ENCODE measurements at places on chromosomes 1 and 21. TPM values are rescaled to one million over a fixed set of nuclear protein-coding genes. Genes with fewer than 3 reads are reported as not detected.

DNA sequence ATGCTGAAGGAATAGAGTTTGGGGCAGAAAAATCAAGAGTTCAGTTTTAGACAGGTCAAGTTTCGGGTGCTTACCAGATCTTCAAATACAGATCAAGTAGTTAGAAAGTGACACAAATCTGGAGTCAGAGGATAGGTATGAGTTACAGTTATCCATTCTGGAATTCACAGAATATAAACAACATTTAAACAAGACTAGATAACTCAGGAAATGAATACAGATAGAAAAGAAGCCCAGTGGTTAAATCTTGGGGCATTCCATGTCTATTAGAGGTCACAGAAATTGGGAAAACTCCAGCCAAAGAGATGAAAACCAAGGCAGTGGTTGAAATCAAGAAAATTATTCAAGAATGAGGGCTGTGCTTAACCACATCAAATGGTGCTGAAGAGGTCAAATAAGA lies 187.0 kb upstream of the HP1BP3 start:
- H3K4me1 ChIP-seq, result no peaks in the 10 kb centered on the region
- H3K27me3 ChIP-seq, result no peaks in the 10 kb centered on the region
- DNase-seq, result no peak
- peaks cover 20% of the 10 kb centered on the region for H3K36me3 ChIP-seq
- H3K4me3 ChIP-seq, result no peak overlapping the region

DNA sequence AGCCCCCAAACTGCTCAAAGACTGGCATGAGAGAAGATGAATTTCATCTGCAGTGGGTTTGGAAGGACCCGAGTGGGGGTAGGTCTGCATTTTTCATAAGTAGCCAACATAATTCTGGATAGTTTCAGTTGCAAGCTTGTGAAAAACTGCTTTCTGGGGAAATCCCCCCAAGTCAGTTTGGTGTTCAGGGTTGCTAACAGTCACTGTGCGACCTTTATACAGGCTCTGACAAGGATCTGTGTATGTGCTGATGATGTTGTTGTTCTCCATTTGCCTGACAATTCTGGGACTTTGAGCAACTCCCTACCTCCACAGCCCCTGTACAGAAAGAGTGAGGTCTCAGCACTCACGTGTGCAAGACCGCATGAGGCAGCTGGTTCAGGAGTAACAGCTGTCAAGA lies 87.9 kb downstream of the SUSD4 start:
- peaks cover 12% of the 10 kb centered on the region for H3K27me3 ChIP-seq
- H3K36me3 ChIP-seq, result no peaks in the 10 kb centered on the region
- H3K4me1 ChIP-seq, result no peaks in the 10 kb centered on the region
- H3K4me3 ChIP-seq, result no peak overlapping the region
- H3K27ac ChIP-seq, result no peak overlapping the region

GRCh38 chr1:162822391-162823200 lies 32.1 kb downstream of the HSD17B7 start:
- peak overlapping the region; percentile 83 for H3K4me3 ChIP-seq
- peaks cover 44% of the 10 kb centered on the region for H3K27me3 ChIP-seq
- H3K36me3 ChIP-seq, result no peaks in the 10 kb centered on the region
- H3K27ac ChIP-seq, result peak overlapping the region; percentile 39
- no peak for DNase-seq

DNA sequence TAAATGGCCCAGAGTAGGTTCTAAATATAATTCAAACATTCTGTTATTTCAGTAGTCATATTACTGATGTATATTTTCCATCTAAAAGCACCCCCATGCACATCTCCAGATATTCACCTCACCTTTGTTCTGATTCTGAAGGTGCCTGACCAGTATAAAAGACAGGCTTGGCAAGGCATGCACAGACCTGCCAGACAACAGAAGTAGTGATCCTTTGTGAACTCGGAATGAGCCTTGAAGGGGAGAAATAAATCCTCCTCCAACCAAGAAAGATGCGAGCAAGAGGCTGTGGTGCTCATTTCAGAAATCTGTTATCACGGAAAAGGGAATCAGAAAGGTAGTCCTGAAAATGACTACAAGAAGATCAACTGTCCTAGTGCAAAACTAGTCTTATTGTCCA lies 287.3 kb downstream of the VAV3 start:
- H3K27ac ChIP-seq, result peak overlapping the region; percentile 52
- H3K4me1 ChIP-seq, result peaks cover 13% of the 10 kb centered on the region
- no peak for DNase-seq
- peak overlapping the region; percentile 69 for H3K4me3 ChIP-seq
- no peaks in the 10 kb centered on the region for H3K27me3 ChIP-seq

GRCh38 chr21:30434033-30434631 lies 4.1 kb downstream of the KRTAP13-4 start:
- DNase-seq, result no peak
- H3K4me1 ChIP-seq, result peaks cover 6% of the 10 kb centered on the region
- peaks cover 3% of the 10 kb centered on the region for H3K27me3 ChIP-seq
- no peak overlapping the region for H3K4me3 ChIP-seq
- no peaks in the 10 kb centered on the region for H3K36me3 ChIP-seq
- no peak overlapping the region for H3K27ac ChIP-seq

GRCh38 chr1:91583326-91583755 lies 82.7 kb downstream of the CDC7 start:
- H3K4me3 ChIP-seq, result no peak overlapping the region
- no peak for DNase-seq
- H3K27ac ChIP-seq, result no peak overlapping the region
- peaks cover 8% of the 10 kb centered on the region for H3K27me3 ChIP-seq
- H3K36me3 ChIP-seq, result no peaks in the 10 kb centered on the region
- peaks cover 52% of the 10 kb centered on the region for H3K4me1 ChIP-seq

CCDC24 gene
- 14.9 TPM for total RNA-seq

ALX3 gene
- 1.4 TPM for total RNA-seq

RYR2 gene
- total RNA-seq, result 1.0 TPM

DNA sequence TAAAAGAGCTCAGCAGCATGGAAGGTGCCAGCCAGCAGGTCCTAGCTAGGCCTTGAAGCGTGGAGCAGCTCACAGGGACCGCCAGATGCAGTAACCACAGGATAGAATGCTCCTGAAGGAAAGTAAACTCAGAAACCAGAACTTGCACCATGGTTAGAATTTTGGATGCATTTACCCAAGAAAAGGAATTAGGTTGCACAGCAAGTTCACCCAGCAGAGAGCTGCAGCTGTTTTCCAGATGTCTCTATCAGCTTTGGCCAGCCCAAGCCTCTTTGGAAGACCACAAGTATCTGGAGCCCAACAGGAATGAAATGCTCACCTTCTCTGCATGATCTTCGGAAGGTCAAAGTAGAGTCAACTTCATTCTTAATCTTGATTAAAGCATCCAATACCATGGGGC lies 21.0 kb upstream of the ATP13A2 start:
- H3K4me1 ChIP-seq, result no peaks in the 10 kb centered on the region
- H3K36me3 ChIP-seq, result peaks cover 10% of the 10 kb centered on the region
- H3K27ac ChIP-seq, result no peak overlapping the region

DNA sequence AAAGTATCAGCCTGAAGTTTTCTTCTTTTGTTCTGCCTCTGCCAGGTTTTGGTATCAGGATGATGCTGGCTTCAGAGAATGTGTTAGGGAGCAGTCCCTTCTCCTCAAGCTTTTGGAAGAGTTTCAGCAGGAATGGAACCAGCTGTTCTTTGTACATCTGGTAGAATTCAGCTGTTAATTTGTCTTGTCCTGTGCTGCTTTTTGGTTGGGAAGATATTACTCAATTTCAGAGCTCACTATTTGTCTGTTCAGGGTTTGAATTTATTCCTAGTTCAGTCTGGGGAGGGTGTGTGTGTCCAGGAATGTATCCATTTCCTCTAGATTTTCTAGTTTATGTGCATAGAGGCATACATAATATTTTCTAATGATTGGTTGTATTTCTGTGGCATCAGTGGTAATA lies 12.8 kb downstream of the ZNF678 start:
- DNase-seq, result no peak
- H3K4me1 ChIP-seq, result no peaks in the 10 kb centered on the region
- H3K4me3 ChIP-seq, result no peak overlapping the region
- peaks cover 61% of the 10 kb centered on the region for H3K36me3 ChIP-seq

RAB3B gene
- total RNA-seq, result 16.9 TPM

DNA sequence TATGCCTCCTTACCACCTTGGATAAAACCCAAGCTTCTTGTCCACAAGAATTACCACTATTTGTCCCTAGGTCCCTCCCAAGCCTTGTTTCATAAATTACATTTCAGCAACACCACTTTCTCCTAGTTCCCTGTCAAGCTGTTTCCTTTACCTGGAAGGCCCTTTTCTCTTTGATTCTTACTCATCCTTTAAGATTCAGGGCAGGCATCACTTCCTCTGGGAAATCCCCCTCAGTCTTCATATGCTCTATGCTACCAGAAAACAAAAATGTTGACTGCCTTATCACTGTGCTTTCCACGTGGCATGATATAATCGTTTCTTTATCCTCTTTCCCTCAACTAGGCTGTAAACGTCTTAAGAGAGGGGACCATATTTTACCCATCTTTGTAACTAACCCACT lies 102.7 kb downstream of the LYST start:
- no peaks in the 10 kb centered on the region for H3K36me3 ChIP-seq
- no peak overlapping the region for H3K27ac ChIP-seq
- DNase-seq, result no peak

USH2A gene
- total RNA-seq, result 0.22 TPM

IL22RA1 gene
- 2.8 TPM for total RNA-seq

NHLH1 gene
- 0.48 TPM for total RNA-seq

PLA2G2F gene
- total RNA-seq, result not detected

CHODL gene
- total RNA-seq, result 4.8 TPM

- no peaks in the 10 kb centered on the region for H3K27me3 ChIP-seq
- no peak for DNase-seq
- H3K36me3 ChIP-seq, result peaks cover 24% of the 10 kb centered on the region
Measured at GRCh38 chr1:208173749-208174148, 70.4 kb downstream of the PLXNA2 start.

S100A16 gene
- 173 TPM for total RNA-seq

C1orf53 gene
- 3.7 TPM for total RNA-seq

AADACL3 gene
- total RNA-seq, result not detected

- peaks cover 18% of the 10 kb centered on the region for H3K4me1 ChIP-seq
- H3K27me3 ChIP-seq, result no peaks in the 10 kb centered on the region
- H3K27ac ChIP-seq, result peak overlapping the region; percentile 75
- H3K4me3 ChIP-seq, result peak overlapping the region; percentile 11
Measured at GRCh38 chr1:117128323-117129079, 7.0 kb upstream of the TRIM45 start.

CYP2J2 gene
- total RNA-seq, result 1.5 TPM

- H3K27ac ChIP-seq, result no peak overlapping the region
- no peaks in the 10 kb centered on the region for H3K36me3 ChIP-seq
- H3K27me3 ChIP-seq, result no peaks in the 10 kb centered on the region
- no peaks in the 10 kb centered on the region for H3K4me1 ChIP-seq
- no peak for DNase-seq
Measured at GRCh38 chr1:107004421-107004820, 52.1 kb upstream of the PRMT6 start.

DNA sequence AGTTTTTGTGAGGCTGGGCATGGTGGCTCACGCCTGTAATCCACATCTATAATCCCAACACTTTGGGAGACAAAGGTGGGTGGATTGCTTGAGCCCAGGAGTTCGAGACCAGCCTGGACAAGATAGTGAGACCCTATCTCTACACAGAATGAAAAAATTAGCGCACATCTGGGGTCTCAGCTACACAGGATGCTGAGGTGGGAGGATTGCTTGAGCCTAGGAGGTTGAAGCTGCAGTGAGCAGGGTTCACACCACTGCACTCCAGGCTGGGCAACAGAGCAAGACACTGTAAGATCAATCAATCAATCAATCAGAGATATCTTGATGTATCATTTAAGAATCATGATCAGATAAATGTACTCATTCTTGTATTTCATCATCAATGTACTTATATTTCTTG lies 7.1 kb downstream of the ZYG11B start:
- H3K4me3 ChIP-seq, result no peak overlapping the region
- H3K27ac ChIP-seq, result no peak overlapping the region
- no peak for DNase-seq
- no peaks in the 10 kb centered on the region for H3K27me3 ChIP-seq
- peaks cover 17% of the 10 kb centered on the region for H3K4me1 ChIP-seq

- H3K4me1 ChIP-seq, result peaks cover 20% of the 10 kb centered on the region
- H3K4me3 ChIP-seq, result no peak overlapping the region
- H3K27ac ChIP-seq, result peak overlapping the region; percentile 54
- no peak for DNase-seq
- H3K27me3 ChIP-seq, result peaks cover 12% of the 10 kb centered on the region
Measured at GRCh38 chr1:214208460-214208859, 72.5 kb upstream of the SMYD2 start.

FNDC10 gene
- total RNA-seq, result 9.3 TPM

GRCh38 chr21:15839601-15840000 lies 109.8 kb downstream of the USP25 start:
- peaks cover 17% of the 10 kb centered on the region for H3K36me3 ChIP-seq
- no peak for DNase-seq
- H3K27ac ChIP-seq, result no peak overlapping the region
- H3K27me3 ChIP-seq, result no peaks in the 10 kb centered on the region
- no peak overlapping the region for H3K4me3 ChIP-seq

DNA sequence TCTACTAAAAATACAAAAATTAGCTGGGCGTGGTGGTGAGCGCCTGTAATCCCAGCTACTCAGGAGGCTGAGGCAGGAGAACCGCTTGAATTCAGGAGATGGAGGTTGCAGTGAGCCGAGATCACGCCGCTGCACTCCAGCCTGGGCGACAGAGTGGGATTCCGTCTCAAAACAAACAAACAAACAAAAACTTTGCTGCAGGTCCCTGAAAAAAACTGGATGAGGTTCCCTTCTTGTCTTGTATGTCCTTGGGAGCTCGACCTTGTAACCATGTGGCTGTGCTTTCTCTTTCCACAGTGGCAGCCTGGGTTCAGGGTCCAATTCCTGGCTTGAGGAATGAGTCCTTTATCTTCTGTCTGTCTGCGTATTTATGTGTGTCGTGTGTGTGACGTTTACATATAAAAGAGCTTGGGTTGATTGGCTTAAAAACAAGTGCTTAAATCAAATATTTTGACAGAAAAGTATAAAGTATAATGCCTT lies 18.0 kb upstream of the COX20 start:
- no peak overlapping the region for H3K27ac ChIP-seq
- no peak for DNase-seq
- H3K4me1 ChIP-seq, result peaks cover 6% of the 10 kb centered on the region
- H3K27me3 ChIP-seq, result peaks cover 25% of the 10 kb centered on the region
- H3K36me3 ChIP-seq, result no peaks in the 10 kb centered on the region

DNA sequence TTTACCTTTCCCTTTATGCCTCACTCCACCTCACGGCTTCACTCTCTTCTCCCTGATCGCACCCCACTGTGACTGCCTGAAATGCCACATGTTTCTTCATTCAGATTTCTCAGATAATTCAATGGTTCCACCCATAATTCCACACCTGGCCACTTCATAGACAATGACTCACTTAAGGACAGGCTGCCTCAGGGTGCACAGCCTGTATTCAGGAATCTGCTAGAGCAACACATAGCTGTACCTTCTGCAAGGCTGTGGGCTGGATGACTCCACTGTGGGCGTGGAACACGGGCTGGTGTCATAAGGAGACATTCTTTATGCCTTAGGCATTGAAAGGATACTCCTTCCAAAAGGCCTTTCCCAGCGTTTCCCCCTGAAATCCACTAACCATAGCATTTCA lies 36.1 kb downstream of the L1TD1 start:
- H3K4me1 ChIP-seq, result peaks cover 26% of the 10 kb centered on the region
- no peak for DNase-seq
- peak overlapping the region; percentile 21 for H3K27ac ChIP-seq
- H3K4me3 ChIP-seq, result no peak overlapping the region
- H3K36me3 ChIP-seq, result no peaks in the 10 kb centered on the region

Data from type B pancreatic cell (in vitro differentiated cells).